ENCODE measurements at places on chromosomes 1 and 21. TPM values are rescaled to one million over a fixed set of nuclear protein-coding genes. Genes with fewer than 3 reads are reported as not detected.

GRCh38 chr1:67609577-67610341 lies 75.2 kb upstream of the GADD45A start:
- DNase-seq = no peak
- no peaks in the 10 kb centered on the region for H3K27me3 ChIP-seq
- no peaks in the 10 kb centered on the region for H3K36me3 ChIP-seq
- no peak overlapping the region for H3K27ac ChIP-seq
- no peak overlapping the region for H3K4me3 ChIP-seq

- H3K36me3 ChIP-seq = no peaks in the 10 kb centered on the region
- peak overlapping the region; percentile 26 for H3K27ac ChIP-seq
- H3K4me1 ChIP-seq = peaks cover 13% of the 10 kb centered on the region
- H3K27me3 ChIP-seq = no peaks in the 10 kb centered on the region
Observed at GRCh38 chr1:51331206-51332100, 1.1 kb upstream of the TTC39A start.

- H3K4me3 ChIP-seq = no peak overlapping the region
- peaks cover 11% of the 10 kb centered on the region for H3K36me3 ChIP-seq
- H3K27ac ChIP-seq = no peak overlapping the region
- no peak for DNase-seq
- H3K4me1 ChIP-seq = no peaks in the 10 kb centered on the region
Observed at GRCh38 chr1:61310538-61310937, 228.2 kb downstream of the NFIA start.

DNA sequence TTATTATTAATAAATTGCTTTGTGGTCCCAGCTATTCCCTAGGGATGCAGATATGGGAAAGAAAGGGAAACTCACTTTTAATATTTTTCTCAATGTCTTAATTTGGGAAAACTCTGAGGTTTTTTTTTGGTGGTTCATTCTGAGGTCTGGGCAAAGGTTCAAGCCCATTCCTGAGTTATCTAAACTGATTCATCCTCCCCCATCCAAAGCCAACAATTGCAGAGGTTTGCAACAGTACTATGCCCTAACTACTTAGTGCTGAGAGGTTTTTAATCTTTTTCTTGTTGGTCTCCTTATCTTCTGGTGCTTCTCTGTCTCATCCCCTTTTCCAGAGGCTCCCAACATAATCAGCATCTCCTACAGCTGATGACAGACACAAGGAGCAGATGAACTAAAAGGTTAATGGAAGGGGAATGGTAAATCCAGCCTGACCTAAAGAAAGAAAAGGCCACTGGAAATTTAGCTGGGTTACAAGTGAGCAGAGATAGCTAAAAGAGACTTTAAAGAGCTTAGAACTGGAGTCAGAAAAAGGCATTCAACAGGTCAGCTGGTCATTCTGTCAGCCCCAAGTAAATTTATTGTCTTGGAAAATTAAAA lies 390.4 kb downstream of the TGFB2 start:
- DNase-seq = peak; percentile 48
- H3K36me3 ChIP-seq = no peaks in the 10 kb centered on the region
- no peaks in the 10 kb centered on the region for H3K27me3 ChIP-seq
- peaks cover 10% of the 10 kb centered on the region for H3K4me1 ChIP-seq
- H3K27ac ChIP-seq = no peak overlapping the region

DNA sequence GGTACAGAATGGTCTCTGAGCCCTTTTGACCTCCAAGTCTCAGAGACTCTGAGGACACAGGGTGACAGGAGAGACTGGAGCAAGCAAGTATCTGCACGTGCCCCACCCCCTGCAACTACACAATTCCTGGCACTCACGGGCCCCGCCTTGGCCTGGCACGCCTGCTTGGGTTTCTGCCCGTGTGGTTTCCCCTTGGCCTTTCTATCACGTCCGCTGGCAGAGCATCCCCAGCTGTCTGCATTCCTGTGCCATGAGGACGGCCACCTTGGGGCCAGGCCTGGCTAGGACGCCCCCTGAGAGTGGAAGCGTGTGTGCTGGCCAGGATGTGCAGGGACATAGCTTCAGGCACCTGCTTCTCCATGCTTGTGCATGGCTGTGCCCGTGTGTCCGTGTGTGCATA lies 14.3 kb upstream of the EDN2 start:
- H3K4me3 ChIP-seq = peak overlapping the region; percentile 24
- H3K36me3 ChIP-seq = peaks cover 3% of the 10 kb centered on the region
- peaks cover 51% of the 10 kb centered on the region for H3K4me1 ChIP-seq

Gene PDPN
- 35.1 TPM for total RNA-seq

Gene CRB1
- 0.65 TPM for total RNA-seq

DNA sequence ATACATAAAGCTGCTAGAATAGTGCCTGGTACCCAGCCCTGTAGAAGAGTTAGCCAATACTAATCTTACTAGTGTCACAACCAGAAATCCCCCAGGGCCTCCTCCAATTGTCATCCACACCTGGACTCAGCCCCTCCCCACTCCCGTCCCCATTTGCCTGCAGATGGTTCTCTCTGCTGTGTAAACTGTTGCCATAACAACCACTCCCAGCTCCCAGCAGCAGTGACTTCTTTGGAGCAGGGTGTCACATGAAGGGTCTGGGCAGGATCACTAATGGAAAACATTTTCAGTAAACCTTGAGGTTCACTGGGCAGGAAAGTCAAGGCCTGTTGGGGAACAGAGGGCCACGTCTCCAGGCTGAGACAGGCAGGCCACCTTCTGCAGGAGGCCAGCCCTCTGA lies 126.0 kb upstream of the IPO9 start:
- H3K27me3 ChIP-seq = no peaks in the 10 kb centered on the region
- peak overlapping the region; percentile 16 for H3K27ac ChIP-seq
- H3K4me1 ChIP-seq = peaks cover 22% of the 10 kb centered on the region

DNA sequence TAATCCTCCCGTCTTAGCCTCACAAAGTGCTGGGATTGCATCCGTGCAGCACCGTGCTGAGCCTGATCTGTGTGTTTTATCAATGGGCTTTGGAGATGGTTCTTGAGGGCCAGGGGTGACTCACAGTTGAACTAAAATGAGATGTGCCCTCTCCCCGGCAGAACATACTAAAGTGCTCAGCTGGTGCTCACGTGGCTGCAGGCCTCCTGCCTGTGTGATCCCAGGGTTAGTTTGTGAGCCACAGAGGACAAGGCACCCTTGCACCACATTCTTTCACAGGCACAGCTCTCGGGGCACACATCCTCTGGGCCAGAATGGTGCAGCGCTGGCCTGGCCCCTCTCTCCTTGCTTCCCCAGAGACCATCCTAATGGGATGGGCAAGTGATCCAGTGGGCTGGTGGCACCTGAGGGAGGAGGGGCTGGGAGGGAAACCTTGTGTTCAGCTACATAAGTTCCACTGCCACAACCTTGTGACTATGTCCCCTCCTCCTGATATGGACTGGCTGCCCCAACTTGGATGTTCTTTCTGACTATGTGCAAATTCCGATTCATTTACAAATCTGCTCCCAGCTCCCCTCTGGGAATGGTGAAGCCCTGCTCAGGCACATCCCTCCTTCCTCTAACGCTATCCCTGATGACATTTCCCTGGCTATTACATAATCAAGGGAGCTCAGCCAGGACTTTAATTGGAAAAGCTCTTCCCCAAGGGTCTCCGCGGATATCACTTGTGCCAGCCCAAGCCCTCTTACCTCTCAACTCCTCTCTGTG lies 197.0 kb upstream of the EDN2 start:
- H3K4me1 ChIP-seq = peaks cover 13% of the 10 kb centered on the region
- no peaks in the 10 kb centered on the region for H3K36me3 ChIP-seq
- H3K27me3 ChIP-seq = no peaks in the 10 kb centered on the region

GRCh38 chr1:156648951-156649350 lies 7.0 kb downstream of the BCAN start:
- H3K4me1 ChIP-seq = no peaks in the 10 kb centered on the region
- H3K27me3 ChIP-seq = no peaks in the 10 kb centered on the region
- H3K4me3 ChIP-seq = no peak overlapping the region
- peak; percentile 43 for DNase-seq

GRCh38 chr1:18278946-18279345 lies 171.3 kb downstream of the IGSF21 start:
- H3K4me1 ChIP-seq = no peaks in the 10 kb centered on the region
- no peak overlapping the region for H3K27ac ChIP-seq
- H3K4me3 ChIP-seq = no peak overlapping the region
- H3K27me3 ChIP-seq = peaks cover 12% of the 10 kb centered on the region

Gene OR10Z1
- total RNA-seq = not detected

DNA sequence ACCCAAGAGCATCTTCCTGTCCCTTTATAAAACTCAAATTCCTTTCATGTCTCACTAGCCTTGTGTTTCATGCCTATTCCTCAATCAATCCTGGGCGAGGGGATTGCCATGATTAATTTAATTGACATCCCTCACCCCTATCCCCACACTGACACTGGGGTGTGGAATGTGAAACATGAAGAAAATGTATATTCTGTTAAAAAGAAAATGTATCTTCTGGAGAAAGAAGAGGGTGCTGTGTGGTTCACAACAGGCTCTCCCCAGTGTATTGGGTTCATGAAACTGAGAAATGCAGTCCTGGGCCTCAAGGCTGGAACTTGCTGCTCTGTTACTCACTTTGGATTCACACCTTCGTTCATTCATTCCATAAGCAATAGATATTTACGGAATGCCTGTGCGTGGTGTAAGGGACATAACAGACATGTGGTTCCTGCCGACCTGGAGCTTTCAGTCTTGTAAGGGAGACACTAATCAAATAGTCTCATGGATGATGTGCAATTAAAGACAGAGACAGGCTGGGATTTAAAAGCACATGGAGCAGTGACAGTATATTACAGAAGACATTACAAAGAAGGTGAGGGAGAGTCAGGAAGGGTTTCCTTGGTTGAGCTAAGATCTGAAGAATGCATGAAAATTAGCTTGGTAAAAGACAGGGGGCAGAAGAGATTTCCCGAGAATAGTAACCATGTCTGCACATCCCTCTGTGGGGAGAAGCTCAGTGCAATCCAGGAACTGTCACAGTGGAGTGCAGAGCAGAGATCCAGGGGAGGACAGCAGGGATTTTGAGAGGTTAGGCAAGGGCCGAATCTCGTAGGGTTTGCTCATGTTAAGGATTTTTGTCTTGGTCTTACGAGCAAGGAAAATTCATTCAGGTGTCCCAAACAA lies 32.1 kb downstream of the SERTAD4 start:
- peaks cover 30% of the 10 kb centered on the region for H3K27me3 ChIP-seq
- H3K36me3 ChIP-seq = no peaks in the 10 kb centered on the region
- no peak overlapping the region for H3K27ac ChIP-seq
- no peak for DNase-seq
- peaks cover 6% of the 10 kb centered on the region for H3K4me1 ChIP-seq
